ENCODE measurements at places on chromosomes 7 and 10.

DNA sequence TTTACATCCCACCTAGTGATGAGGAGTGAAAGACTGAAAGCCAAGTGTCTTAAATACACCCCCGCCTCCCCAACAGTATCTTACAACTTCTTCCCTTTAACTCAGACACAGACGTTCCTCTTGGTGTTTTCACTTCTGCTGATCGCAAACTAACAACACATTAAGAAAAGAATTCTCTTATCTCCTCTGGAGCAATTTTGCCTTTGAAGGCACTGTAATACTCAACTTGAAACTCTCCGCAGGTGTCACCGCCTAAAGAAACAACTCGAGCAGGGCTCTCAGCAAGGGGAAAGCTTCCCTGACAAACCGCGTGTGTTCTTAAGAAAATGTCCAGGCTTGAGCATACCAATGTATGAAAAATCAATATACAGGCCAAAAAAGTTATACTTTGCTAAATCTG is 452 bp downstream of the SEMA3C start:
- DNase-seq = peak; percentile 22

DNA sequence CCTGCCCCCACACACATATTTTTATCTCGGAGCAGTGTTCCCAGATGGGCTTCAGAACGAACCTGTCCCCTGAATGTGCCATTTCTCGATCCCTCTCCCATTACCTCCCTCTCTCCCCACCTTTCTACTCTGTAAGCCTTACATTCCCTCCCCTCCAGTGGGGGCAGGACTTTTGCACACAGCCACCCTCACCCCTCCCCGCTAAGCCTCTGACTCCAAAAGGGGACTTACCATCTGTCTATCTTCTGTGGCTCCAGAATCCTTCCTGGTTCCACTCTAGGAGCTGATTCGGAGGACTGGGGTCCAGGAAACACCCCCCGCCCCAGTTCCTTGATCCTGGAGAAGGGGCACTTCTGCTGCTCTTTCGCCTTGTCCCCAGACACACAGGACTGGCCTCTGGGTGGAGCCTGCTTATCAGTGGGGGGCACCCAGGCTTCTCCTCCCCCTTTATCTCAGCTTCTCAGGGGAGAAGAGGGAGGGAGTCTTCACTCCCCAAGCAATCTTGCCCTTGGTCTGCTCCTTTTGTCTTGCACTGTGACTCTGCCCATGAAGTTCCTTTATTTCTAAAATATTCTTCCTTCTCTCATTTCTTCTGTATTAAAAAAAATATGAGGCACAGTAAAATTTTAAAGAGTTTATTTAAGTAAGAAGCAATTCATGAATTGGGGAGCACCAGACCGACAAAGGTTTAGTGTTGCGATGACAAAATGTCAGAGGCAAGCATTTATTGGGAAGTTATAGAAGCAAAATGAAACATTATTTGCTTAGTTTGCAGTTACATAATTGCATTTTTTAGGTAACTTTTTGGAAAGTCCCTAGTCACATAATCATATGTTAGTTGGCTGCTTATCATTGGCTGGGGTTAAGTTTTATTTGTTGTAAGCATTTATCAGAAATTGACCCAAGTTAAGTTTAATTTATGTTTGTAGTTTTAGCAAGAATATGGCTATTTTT is at the start of gene KEL:
TSS of gene KEL (minus strand) at position 391 of the 954 bp plus-strand sequence. CDS start at position 234, 157 bp downstream.
- DNase-seq = no peak

DNA sequence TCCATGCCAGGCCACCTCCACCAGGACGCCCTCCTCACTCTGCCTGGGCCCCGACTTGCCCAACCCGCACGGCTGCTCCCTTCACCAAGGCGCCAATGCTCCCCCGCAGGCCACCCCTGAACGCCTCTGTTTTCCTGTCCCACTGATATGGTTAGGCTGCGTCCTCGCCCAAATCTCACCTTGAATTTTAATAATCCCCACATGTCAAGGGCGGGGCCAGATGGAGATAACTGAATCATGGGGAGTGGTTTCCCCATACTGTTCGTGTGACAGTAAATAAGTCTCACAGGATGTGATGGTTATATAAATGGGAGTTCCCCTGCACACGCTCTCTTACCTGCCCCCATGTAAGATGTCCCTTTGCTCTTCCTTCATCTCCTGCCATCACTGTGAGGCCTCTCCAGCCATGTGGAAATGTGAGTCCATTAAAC is 29.8 kb downstream of the RSU1 start:
- DNase-seq = peak; percentile 65

- no peak for DNase-seq
Observed at GRCh38 chr10:44056967-44057805, 327.7 kb downstream of the CXCL12 start.

- DNase-seq = no peak
Observed at GRCh38 chr10:64648915-64649314, 1127.7 kb downstream of the REEP3 start.

GRCh38 chr10:62620491-62620890 is 184.0 kb upstream of the ADO start:
- no peak for DNase-seq

- no peak for DNase-seq
Observed at GRCh38 chr10:94292434-94293090, 70.2 kb downstream of the NOC3L start.

- DNase-seq = no peak
Observed at GRCh38 chr10:116069856-116070255, 203.2 kb downstream of the GFRA1 start.

DNA sequence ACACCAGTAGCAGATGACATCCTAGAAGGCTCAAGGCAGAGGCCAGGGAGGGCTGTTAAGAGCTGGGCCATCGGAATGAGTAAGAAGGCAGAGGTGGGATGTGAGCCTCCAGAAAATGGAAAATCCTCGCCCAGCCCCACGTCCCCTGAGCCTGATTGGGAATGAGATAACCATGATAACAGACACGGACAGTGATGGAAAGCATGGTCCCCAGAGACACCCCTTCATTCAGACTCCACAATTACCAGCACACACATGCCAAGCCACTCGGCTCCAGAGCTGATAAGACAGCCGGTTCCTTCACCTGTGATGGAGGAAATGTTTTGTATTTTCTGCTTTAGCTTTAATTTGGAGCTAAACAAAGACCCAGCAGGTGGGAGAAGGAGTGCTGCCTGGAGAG is 106.0 kb downstream of the GRID1 start:
- DNase-seq = no peak

GRCh38 chr7:29843093-29843492 is 36.8 kb downstream of the WIPF3 start:
- DNase-seq = no peak

- DNase-seq = no peak
Observed at GRCh38 chr10:1395025-1395480, 338.9 kb downstream of the WDR37 start.

DNA sequence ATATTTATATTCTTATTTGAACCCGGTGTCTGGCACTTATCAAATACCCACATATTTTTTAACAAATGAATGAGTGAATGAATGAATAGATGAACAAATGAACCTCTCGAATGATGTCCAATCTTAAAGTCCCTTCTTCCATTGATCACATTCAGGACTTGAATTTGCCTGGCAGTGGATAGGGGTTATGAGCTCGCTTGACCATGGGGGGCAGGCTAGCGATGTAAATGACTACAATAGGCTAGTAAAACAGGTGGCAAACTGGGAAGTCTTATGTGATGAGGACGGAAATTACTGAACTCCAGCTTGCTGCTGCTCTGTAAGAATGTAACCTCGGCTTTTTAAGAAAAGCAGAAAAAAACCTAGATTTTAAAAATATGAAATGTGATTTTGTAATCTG is 247.7 kb upstream of the DKK1 start:
- no peak for DNase-seq

GRCh38 chr7:47414342-47415317 is 167.3 kb downstream of the TNS3 start:
- no peak for DNase-seq

GRCh38 chr10:22701132-22701826 is 13.1 kb downstream of the PIP4K2A start:
- no peak for DNase-seq

DNA sequence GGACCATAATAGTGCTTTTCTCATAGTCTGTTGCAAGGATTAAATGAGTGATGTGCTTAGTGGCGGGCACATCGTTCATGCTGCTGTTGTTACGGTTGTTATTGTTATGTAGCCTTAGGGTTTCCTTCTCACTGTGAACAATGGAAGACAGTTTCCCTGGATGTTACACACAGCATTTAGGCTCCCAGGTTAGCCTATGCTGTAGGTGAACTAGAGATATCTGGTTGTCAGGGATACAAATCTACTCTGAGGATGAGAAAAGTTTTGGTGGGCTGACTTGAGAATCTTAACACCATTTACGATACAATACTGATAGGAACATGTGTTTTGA is 14.7 kb downstream of the SH3PXD2A start:
- no peak for DNase-seq

- DNase-seq = no peak
Observed at GRCh38 chr10:19756919-19757318, 59.3 kb upstream of the PLXDC2 start.

- no peak for DNase-seq
Observed at GRCh38 chr10:109929501-109930219, 6.3 kb upstream of the XPNPEP1 start.

- no peak for DNase-seq
Observed at GRCh38 chr10:90378524-90379076, 479.2 kb downstream of the HTR7 start.

- DNase-seq = no peak
Observed at GRCh38 chr10:123129618-123130271, 6.0 kb upstream of the HMX3 start.

DNA sequence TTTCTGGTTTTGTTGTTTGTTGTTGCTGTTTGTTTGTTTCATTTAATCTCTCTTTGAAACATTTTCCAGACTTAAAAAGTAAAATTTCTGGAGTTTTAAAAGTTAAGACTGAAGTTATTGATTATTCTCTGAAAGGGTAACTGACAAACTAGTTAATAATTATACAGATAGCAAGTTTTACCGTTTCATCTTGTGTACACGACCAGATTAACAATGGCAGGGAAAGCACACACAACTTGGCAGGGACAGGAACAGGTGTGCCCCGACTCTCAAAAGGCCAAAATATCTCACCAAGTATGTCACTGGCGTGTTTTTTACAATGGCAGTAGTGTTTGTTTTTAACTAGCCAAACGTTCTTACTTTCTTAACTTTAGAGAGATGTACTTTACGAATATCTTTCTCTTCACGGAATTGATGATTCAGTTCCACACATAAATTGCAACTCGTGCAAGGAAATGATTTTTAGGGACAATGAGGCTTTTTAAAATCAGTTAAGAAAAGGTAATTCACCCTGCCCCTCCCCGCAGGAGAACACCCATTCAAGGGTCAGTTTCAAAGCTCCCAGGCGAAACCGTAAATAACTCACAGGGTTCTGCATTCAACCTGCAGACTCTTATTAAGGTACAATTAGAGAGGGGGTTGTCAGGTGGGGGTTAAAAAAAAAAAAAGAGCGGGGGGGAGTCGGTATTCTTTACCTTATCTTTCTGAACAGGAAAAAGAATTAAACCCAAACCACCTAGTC is 3.5 kb downstream of the CTBP2 start:
- DNase-seq = no peak

GRCh38 chr7:139180700-139181311 is 50.2 kb upstream of the UBN2 start:
- DNase-seq = no peak

DNA sequence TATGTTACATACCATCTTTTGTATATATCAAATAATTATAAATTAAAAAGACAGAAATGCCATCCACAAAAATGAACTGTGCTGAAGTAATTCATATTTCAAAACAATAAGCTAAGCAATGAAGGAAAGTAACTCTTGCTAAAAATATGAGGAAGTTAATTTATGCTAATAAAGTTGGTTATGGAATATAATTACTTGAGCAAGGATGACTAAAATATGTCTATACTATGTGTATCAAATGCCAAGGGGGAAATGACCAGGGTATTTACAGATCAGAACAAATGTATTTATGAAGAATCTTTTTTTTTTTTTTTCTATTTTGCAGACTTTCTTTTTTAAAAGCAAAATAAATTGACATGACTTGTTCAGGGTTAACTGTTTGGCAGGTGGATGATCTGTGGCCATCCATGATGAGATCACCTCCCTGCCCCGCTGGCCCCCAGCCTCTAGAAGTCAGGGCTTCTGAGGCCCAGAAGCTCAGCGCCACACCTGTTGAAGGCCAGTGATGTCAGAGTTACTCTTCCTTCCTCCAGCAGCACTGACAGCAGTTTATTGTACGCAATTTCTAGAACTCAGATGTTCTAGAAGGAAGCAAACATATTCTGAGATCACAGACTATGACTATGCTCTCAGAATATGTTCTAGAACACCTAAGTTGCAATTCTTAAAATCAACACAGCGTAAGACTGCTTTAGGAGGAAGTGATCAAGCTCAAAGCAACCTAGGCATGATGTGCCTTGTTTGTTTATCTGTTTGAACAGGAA is 196.1 kb upstream of the KLF14 start:
- no peak for DNase-seq

- DNase-seq = no peak
Observed at GRCh38 chr10:31709028-31709427, 219.6 kb downstream of the ARHGAP12 start.

GRCh38 chr7:154431045-154431444 is 378.8 kb downstream of the DPP6 start:
- DNase-seq = no peak

DNA sequence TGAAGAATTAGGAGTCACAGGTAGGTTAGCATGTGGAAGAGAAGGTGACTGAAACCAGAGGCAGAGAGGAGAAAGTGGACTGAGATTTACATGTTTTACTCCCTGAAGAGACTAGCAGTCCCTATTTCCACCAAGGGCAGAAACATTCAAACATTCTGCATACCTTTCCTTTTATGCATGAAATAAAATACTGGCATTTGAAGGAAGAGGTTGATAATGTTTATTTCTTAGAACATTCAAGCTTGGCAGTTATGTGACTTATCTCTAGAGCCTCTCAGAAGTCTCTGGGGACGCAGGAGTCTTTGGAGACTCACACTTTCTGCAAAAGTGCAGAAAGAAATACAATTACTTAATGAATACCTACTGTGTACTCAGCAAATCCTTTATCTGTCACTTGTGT is 507.1 kb upstream of the C7orf33 start:
- DNase-seq = no peak

- DNase-seq = no peak
Observed at GRCh38 chr10:1255118-1255517, 198.9 kb downstream of the WDR37 start.

DNA sequence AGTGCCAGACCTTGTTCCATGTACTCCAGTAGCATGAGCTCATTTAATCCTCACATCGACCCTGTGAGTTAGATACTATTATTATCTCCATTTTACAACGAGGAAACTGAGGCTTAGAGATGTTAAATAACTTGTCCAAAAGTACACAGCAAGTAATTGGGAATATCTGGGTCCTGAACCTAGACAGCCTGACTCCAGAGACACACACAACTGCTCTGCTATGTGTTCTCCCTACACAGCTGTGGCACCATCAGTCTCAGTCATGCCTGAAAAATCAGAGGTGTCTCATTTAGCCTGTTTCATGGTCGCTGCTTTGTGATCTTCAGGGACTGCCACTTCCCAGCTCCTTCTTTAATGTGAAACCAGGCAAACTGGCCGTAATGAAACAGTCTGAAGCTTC is 56.5 kb downstream of the COL1A2 start:
- no peak for DNase-seq
